ENCODE measurements at places on chromosomes 12 and 14.
A peak's percentile ranks its signal among the peaks of the same experiment; 100 is the strongest.

DNA sequence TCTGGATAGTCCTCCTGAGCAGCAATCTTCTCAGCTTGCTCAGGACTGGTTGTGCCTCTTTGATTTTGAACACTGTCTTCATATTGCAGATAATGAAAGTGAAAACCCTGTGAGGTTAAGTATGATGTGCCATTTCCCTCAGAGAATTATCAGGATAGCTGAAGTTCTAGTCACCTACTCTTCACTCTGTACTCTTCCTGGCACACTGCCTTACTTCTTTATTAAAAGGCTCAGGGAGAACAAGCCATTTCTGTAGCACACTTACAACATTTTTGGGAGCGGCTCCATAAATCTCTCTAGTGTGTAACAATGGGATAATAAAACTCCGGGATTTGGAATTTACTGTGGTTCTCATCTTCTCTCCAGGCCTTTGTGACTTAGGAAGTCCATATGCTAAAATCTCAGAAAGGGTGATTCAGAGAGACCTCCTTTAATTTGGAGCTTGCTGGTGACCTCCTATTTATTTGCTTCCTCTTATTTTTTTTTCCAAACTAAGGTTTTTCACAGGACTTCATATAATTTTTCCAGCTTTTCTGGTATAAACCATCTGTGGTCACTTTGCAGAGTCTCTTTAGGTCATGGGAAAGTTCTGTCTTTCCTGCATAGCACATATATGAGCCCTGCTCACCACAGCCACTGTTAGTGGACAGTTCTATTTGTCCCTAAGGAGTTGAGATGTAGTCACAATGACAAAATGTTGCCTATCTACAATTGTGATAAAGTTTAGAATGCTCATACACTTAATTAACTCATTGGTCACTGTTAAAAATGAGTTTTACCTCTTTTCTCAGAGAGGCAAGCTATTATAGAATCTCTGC is 53.5 kb upstream of the LDHB start:
- DNase-seq = no peak

- DNase-seq = no peak
Measured at GRCh38 chr14:56224691-56225681, 106.8 kb downstream of the PELI2 start.

- DNase-seq = peak; percentile 50
Measured at GRCh38 chr12:93502802-93503623, 35.7 kb downstream of the MRPL42 start.

- no peak for DNase-seq
Measured at GRCh38 chr14:36478782-36479181, 41.2 kb downstream of the NKX2-1 start.

DNA sequence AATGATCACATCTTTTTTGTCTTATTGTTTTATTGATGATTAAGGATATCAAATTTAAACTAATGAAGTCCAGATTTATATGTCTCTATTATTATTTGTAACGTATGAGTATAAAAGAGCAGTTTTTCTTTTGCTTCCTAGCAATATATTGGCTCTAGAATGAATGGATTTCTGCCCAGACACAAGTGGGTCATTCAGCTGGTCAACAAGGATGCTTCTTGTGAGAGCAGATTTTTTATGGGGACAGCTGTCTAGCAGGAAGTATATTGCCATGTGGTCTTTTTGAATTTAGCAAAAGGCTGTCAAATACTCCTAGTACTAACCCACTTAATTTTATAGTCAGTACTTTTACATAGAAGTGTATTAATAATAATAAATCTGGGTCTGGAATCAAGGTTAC is 1071.1 kb upstream of the FLRT2 start:
- no peak for DNase-seq

- no peak for DNase-seq
Measured at GRCh38 chr12:47820631-47821345, 1.1 kb upstream of the HDAC7 start.

DNA sequence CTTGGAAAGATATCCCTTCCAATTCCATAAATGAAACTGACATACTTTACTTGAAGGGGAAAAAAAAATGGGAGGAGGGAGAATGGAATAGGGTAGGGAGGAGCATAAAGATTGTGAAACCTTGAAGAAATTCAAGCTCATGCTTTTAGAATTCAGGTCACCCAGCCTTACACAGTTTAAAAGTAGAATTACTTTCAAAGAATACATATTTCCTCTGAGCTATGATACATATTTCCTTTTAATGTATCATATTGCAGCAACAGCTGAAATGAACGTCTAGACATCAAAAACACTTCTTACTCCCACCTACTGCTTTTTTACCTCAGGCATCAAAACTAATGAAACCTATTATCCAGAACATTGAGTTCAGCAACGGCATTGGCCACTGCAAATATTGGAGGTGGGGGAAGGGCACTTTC is 156.0 kb downstream of the MED13L start:
- DNase-seq = no peak

DNA sequence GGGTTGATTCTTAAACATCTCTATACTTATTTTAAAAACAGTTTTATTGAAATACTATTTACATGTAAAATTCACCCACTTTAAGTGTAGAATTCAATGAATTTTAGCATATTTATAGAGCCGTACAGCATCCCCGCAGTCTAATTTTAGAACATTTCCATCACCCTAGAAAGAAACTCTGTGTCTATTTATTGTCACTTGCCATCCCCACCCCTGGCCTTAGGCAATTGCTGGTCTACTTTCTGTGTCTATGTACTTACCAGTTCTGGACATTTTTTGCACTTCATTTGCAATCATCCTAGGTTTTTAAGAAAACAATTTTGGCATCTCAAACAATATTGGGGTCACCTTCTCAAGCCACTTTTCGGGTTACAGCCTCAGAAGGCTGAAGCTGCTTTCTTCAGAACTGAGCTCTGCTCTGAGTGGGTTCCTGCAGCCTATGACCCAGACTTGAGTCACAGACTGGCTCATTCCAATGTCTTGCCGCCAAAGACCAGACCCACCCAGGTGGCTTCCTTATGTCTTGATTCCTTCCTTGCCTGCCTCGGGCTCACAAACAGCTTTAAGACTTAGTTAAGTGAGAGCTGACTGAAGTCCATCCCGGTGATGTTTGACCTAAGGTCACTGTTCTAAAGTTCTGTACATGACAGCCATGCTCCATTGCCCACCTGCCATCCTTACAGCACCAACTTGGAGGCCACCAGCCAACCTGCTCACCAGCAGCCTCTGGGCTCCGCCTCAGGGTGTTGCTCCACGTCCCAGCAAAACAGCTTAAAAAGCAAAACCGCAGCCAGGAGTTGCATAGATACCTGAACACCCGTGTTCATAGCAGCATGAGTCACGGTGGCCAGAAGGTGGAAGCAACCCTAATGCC is 131.5 kb downstream of the CHST11 start:
- DNase-seq = no peak
